ENCODE measurements at places on chromosomes 2 and 18.

GRCh38 chr2:153871231-153872221, at the start of gene GALNT13:
TSS of gene GALNT13 (plus strand) at chr2:153871922.
- DNase-seq: peak; percentile 50

GRCh38 chr2:197071790-197072436, 145.4 kb upstream of the PGAP1 start:
- no peak for DNase-seq

DNA sequence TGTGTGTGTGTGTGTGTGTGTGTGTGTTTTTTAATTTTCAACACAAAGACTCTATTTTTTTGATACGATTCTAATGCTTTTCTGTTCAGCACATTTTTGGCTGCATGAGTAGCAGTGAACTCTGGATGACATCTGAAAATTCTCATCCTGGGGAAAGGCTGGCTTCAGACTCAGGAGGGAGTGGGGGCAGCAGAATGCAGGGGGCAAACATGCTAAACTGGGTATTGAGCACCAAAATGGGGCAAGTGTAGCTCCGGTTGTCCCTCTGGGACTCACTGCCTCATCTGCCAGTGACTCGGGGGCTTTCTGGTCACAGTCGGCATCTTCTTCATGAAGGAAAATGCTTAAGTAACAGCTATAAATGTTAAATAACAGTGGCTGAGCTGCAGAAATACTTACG, 116.8 kb upstream of the PID1 start:
- DNase-seq: no peak

DNA sequence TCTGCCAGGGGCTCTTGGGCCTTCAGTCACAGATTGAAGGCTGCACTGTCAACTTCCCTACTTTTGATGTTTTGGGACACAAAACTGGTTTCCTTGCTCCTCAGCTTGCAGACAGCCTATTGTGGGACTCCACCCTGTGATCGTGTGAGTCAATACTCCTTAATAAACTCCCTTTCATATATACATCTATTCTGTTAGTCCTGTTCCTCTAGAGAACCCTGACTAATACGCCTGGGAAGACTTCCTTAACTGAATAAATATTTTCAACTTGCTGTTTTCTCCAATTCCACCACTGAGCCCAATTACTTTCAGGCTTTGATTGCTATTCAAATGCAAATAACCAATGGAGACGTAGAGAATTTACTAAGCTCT, 61.4 kb upstream of the CCDC195 start:
- DNase-seq: no peak

GRCh38 chr2:223041527-223042109, 10.4 kb upstream of the KCNE4 start:
- DNase-seq: peak; percentile 62

- no peak for DNase-seq
Measured at GRCh38 chr2:40803900-40804299, 352.0 kb upstream of the SLC8A1 start.

Data from mesothelial cell of epicardium (in vitro differentiated cells).